Stimulated activated CD4-positive, alpha-beta T cell treated with anti-CD3 and anti-CD28 coated beads, Interleukin-4, amount 100 ng/mL, for 1 hour (primary cell): ENCODE measurements at places on chromosomes 7 and 10.

GRCh38 chr7:47371317-47371716 is 210.6 kb downstream of the TNS3 start:
- DNase-seq = no peak

DNA sequence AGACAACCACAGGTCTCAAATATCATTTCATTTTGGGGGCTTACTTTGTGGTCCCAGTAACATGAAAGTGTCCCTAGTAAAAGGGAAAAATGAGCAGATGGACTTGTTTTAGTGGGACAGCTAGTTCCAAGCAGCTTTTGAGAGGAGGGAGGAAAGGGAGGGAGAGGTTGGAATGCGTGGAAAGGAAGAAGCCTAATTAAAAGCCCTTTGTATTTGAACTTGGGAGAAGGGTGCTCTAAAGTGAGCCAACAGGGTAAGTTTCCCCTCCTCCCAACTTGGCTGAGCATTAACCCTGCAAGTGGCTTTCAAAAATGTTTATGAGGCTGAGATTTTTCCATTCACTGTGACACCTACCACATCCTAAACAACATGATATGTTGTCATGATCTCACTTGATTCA is 38.8 kb upstream of the LYZL1 start:
- no peak for DNase-seq

GRCh38 chr10:109306698-109307097 is 616.6 kb downstream of the XPNPEP1 start:
- no peak for DNase-seq

GRCh38 chr7:117184367-117184766 is 138.5 kb downstream of the WNT2 start:
- DNase-seq = no peak

GRCh38 chr7:102891693-102892261 is 21.0 kb upstream of the LRRC17 start:
- no peak for DNase-seq

- no peak for DNase-seq
Measured at GRCh38 chr10:80491251-80492102, 37.4 kb downstream of the TSPAN14 start.

- no peak for DNase-seq
Measured at GRCh38 chr10:96299383-96299782, 4.9 kb upstream of the DNTT start.

DNA sequence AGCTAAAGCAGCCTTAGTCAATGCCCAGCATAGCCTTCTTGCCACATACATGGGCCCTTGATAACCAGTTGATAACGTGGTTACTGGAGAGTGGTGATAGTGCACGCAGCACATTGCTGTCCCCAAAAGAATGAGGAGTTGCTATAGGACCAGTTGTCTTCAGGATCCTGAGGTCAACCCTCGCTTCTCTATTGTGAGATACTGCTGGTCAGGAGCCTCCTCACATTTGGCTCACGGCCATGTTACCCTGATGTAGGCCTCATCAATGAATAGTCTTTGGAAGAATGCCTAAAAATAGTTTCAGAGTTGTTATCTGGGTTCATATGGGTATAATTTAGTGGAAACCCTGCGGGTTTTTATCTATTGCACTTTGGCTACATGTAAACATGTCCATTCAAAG is 230.7 kb downstream of the VTI1A start:
- no peak for DNase-seq

GRCh38 chr7:130912862-130913638 is 179.0 kb upstream of the KLF14 start:
- DNase-seq = peak; percentile 78

DNA sequence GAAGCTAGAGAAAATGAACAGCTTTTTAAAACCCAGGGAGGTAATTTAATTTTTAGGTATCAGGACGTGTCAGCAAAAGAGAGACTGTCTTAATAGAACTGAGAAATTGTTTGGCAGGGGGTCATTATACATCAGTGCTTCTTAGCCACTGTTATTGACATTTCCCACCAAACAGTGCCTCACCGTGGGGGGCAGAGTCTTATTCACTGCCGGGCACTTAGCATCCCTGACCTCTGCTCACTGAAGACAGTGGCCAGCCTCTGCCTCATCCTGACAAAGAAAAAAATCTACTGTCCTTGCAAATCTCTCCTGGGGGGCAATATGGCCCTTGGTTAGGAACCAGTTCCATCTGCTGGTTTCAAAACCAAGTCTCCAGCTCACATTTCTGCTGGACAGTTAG is 14.2 kb upstream of the MKI67 start:
- no peak for DNase-seq
